ENCODE measurements at places on chromosomes 2 and 18. TPM values are rescaled to one million over a fixed set of nuclear protein-coding genes. Genes with fewer than 3 reads are reported as not detected.

The SP140 gene
- 0.41 TPM for total RNA-seq

The OSR1 gene
- total RNA-seq, result 0.07 TPM

DNA sequence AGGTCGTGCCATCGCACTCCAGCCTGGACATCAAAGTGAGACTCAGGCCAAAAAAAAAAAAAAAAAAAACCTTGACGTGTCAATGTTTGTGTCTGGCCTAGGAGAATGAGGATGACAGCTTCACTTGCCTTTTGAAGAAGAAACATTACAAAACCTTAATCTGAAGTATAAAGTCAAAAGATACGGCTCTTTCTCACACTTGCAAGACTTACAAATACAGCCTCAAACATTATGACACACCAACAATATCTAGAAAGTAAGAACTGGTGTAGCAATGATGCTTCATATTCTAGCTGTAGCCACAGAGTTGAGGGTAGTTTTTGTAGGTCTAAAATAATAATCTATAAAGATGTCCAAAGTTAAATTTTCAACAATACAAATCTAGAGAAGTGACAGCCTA is 25.5 kb downstream of the MPPE1 start:
- no peak for DNase-seq

GRCh38 chr2:29844713-29845326 is 76.6 kb downstream of the ALK start:
- no peak for DNase-seq

GRCh38 chr2:26178746-26179436 is 6.0 kb downstream of the GAREM2 start:
- DNase-seq, result peak; percentile 53
